ENCODE measurements at places on chromosomes 11 and 22. TPM values are rescaled to one million over a fixed set of nuclear protein-coding genes. Genes with fewer than 3 reads are reported as not detected.
A peak's percentile ranks its signal among the peaks of the same experiment; 100 is the strongest.

TSPAN18 gene
- 717 TPM for total RNA-seq

NUP50 gene
- total RNA-seq, result 103 TPM

MAPK8IP2 gene
- total RNA-seq, result 0.69 TPM

GPHA2 gene
- total RNA-seq, result not detected

DNA sequence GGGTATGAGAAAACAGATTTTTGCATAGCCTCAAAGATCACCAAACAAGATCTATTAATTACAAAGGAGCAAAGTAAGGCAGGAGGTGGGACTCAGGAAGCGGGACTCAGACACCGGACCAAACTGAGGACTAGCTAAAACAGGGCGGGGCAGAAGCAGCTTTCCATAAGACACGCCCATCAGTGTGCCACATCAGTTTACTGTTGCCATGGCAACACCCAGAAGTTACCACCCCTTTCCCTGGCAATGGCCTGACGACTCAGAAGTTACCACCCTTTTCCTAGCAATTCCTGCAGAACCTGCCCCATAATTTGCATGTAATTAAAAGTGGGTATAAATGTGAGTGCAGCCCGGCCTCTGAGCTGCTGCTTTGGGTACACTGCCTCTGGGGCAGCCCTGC is 173.9 kb downstream of the SHANK2 start:
- H3K4me1 ChIP-seq, result peaks cover 14% of the 10 kb centered on the region
- no peak overlapping the region for H3K27ac ChIP-seq
- DNase-seq, result no peak
- peak overlapping the region; percentile 57 for H3K4me3 ChIP-seq

Measured in endothelial cell (in vitro differentiated cells).